ENCODE measurements at places on chromosomes 12 and 14. TPM values are rescaled to one million over a fixed set of nuclear protein-coding genes. Genes with fewer than 3 reads are reported as not detected.

DNA sequence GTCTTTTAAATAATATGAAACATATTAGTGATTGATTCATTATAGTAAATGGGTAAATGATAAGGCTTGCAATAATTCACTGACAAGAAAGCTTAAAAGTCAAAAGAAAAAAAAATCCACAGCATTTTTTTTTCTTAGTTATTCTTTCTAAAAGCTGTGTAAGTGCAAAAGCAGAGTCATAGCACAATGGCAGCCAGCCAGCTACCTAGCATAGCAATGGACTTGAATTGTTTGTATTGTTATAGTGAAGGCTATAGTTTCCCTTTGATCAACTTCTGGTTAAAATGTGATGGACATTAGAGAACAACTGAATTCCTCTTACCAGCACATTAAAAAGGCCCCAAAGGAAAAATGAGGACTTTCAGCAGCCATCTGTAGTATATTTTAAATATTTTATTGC lies 232.1 kb downstream of the NAV3 start:
- DNase-seq, result no peak

- no peak for DNase-seq
Measured at GRCh38 chr14:74763803-74764531, 851 bp downstream of the YLPM1 start.

DNA sequence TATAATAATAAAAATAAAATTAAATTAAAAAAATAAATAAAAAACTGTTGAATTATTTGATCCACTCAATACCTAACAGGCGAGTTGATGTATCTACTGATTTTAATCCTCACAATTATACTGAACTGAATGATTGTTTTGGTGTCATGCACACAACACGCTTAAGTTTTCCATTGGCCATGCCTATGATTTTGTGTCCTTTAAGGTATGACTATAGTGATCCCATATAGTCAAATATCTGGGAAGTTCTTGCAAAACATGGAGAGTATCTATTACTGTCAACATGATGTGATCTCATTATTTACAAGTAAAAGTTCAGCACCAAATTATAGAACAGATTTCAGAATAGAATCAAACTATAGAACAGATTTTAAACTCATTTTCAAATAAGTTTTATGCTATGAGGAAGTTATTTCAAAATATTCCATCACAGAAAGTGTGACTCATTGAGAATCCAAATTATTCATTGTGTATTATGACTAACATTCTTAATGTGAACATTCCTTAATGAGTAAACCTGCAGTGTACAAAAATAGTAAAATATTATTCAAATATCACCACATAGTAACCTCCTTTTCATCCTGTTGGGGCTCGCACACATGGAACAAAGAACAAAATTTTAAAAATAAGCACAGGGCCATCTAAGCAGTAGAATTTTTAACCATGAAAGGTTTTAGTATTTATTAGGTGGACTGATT lies 190.4 kb downstream of the SLC25A21 start:
- no peak for DNase-seq

DNA sequence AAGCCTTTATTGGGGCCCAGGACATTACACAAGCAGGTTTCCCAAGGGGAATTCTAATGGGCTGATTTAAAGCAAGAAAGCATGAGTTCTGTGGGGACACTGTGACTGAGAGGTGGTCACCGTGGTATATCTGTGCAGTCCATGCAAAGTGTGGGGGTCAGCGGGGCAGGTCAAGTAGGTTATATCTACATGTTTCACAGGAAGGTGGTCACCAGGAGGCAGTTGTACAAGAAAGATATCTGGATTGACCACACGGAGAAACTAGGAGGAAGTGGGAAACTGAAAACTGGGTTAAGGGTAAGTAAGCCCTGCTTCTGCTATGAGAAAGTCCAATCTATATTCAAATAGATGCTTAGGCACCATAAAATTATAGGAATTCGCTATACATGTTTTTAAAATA lies 77.8 kb upstream of the CNOT2 start:
- DNase-seq, result no peak

Gene MMP17
- total RNA-seq, result 1.1 TPM

- no peak for DNase-seq
Measured at GRCh38 chr12:45518291-45519235, 210.9 kb upstream of the ARID2 start.

- no peak for DNase-seq
Measured at GRCh38 chr12:132023658-132024057, 73.9 kb downstream of the EP400 start.

Gene LRP6
- total RNA-seq, result 36.3 TPM

DNA sequence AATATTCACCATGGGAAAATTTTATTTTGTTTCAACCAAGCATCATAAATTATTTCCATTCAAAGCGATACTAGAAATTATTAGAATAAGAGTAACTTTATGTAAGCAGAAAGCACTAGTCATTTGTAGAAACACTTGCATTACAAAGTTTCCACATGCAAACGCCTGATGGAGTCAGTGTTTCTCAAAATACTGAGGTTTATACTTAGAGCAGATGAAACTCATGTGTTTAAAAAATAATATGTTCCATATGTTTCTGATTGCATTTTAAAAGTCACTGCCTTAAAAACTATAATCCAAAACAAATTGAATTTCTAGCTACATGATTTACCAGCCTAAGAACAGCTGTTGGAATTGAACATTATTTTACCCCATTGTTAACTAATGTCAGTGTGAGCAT lies 1246.4 kb downstream of the SLC16A7 start:
- DNase-seq, result no peak

Gene SLC4A8
- 0.35 TPM for total RNA-seq

DNA sequence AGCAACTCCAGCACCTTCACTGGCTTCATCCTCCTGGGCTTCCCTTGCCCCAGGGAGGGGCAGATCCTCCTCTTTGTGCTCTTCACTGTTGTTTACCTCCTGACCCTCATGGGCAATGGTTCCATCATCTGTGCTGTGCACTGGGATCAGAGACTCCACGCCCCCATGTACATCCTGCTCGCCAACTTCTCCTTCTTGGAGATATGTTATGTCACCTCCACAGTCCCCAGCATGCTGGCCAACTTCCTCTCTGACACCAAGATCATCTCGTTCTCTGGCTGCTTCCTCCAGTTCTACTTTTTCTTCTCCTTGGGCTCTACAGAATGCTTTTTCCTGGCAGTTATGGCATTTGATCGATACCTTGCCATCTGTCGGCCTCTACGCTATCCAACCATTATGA lies 6.8 kb downstream of the OR11G2 start:
- no peak for DNase-seq

DNA sequence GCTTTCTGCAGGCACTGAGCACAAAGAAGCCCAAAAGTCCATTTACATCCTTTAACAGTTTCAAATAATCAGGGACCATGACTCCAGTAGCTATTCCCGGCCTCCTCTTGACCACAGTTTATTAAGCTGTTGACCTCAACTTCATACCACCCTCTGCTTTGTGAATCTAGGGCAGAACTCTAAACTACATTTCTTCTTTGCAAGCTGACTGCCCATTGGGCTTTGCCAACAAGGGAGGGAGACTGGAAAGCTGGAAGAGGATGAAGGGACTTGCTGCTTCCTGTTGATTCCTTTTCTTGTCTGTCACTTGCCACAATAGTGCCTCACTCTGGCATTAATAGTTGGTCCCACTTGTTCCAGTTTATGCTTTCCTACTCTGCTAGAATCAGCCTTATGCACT lies 2.7 kb downstream of the CGRRF1 start:
- DNase-seq, result no peak

DNA sequence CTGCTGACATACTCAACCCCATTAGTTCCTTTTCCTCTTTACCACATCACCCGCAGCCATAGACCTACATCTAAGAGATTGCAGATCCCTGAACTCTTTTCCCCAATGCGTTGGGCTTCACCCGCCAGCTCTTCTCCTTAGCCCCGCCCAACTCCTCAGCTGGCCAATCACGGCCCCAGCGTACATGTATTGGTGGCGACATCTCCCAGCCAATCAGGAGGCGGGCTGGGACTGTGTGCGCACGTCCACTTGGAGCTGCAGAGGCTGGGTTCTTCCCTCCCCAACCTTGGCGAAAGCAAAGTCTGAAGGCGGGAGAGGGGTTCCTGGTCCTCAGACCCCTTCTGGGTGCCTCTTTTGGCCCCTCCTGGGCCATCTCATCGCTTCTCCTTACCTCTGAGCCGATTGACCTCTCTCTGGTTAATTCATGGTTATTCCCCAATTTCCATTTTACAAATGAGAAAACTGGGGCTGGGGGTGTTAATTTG lies 11.0 kb downstream of the PDE1B start:
- peak; percentile 73 for DNase-seq

DNA sequence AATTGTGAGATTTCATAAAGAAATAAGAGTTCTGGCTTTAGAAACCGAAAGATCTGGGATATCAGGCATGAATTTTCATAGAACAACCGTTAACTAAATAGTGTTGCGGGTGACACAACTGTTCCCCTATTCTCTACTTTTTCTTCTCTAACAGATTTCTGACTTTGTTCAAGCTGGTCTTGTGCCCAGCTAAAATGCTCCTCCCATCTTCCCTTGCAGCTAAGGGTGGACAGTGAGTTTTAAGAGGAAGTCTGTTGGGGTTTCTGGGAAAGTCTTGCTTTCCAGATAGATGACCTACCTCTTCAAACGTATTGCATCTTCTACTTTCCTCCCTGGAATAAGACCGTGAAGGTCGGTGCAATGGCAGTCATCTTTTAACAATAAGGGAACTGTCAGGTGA lies 18.7 kb downstream of the CCDC63 start:
- no peak for DNase-seq

GRCh38 chr14:33477797-33478196 lies 473.1 kb downstream of the EGLN3 start:
- DNase-seq, result no peak

Gene PTPRQ
- total RNA-seq, result 0.30 TPM

DNA sequence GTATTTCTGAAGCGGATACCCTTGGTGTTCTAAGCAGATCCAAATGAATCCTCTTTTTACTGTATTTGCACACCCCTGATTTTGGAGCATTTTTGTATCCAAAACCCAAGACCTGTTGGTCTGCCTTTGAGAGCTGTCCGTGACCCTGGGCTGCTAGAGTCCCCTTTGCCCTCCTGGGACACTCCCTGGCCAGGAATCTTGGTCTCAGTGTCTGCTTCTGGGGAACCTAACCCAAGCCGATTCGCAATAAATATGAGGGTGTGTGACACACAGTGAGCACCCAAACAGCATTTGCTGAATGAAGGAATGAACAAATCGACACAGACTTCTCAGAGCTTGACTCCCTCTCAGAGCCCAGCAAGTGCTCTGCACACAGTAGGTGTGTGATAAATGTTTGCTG lies 92.9 kb downstream of the SCARB1 start:
- no peak for DNase-seq

DNA sequence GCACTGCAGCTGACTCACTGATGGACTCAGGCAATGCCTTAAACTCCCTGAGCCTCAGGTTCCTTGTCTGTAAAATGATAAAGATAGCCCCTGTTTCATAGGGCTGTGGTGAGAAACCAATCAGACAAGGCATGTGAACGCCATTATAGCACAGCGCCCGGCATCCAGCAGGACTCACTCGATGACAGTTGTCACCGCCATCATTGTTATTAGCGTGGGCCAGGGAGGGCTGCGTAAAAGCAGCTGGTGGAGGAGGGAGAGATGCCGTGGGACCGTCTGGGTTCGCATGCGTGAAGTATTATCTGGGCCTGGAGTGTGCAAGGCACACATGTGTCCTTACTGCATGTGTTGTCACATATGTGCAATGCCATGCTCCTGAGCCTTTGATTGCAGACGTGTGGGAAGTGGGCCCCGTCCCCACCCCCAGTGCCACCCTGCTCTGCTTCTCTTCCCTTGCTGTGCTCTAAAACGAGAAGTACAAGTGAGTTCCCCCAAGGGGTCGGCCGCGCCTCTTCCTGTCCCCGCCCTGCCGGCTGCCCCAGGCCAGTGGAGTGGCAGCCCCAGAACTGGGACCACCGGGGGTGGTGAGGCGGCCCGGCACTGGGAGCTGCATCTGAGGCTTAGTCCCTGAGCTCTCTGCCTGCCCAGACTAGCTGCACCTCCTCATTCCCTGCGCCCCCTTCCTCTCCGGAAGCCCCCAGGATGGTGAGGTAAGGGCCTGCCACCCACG lies at the start of gene PTPN6:
Gene PTPN6, plus strand, starts transcription at position 546 of the 730 bp plus-strand sequence. Its CDS starts 157 bp downstream, at position 703.
- no peak for DNase-seq

DNA sequence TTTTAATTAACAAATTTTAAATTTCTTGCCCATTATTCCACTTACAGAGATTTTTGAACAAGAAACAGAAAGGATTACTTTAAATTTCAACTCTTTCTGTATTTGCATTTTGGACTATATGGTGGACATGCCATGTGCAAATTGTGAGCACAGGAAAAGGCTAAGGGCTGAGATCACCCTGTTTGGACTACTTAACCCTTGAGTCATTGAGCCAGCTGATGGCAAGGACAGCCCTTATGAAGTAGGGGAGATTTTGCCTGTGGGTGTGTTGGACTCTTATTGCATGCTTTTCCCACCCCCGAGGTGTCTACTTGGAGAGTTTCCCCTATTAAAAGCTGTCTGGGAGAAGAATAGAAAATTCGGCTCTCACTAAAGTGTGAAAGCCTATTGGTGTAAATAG lies 17.2 kb downstream of the DERA start:
- no peak for DNase-seq

- DNase-seq, result no peak
Measured at GRCh38 chr12:47889040-47889439, 15.8 kb downstream of the VDR start.

- DNase-seq, result no peak
Measured at GRCh38 chr14:100530270-100531072, 56.7 kb downstream of the BEGAIN start.

Gene ITGA7
- 16.9 TPM for total RNA-seq

Gene CRADD
- total RNA-seq, result 27.0 TPM

GRCh38 chr14:36212577-36212976 lies 36.1 kb upstream of the PTCSC3 start:
- DNase-seq, result no peak

Gene AMN
- 56.0 TPM for total RNA-seq

DNA sequence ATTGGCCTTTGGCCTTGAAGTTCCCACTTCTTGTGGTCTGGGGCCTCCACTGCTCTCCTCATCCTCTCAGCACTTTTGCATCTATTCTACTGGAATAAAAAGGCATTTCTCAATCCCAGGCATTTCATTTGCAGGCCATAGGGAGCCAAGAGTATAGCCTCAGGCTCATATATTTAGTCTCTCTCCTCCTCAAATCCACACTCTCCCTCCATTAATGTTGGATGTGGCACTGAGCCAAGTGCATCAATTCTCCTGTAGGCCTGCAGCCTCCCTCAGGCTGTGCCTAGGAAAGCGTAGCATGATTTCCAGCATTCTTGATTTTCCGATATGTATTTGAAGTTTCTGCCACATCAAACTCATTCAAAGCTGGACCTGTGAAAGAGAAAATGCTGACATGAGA lies 211.5 kb upstream of the CPNE8 start:
- DNase-seq, result no peak

- peak; percentile 78 for DNase-seq
Measured at GRCh38 chr12:81077329-81077685, 572 bp upstream of the ACSS3 start.

GRCh38 chr12:24555730-24556129 lies 393.2 kb downstream of the BCAT1 start:
- DNase-seq, result no peak

Gene EFS
- total RNA-seq, result 0.68 TPM

DNA sequence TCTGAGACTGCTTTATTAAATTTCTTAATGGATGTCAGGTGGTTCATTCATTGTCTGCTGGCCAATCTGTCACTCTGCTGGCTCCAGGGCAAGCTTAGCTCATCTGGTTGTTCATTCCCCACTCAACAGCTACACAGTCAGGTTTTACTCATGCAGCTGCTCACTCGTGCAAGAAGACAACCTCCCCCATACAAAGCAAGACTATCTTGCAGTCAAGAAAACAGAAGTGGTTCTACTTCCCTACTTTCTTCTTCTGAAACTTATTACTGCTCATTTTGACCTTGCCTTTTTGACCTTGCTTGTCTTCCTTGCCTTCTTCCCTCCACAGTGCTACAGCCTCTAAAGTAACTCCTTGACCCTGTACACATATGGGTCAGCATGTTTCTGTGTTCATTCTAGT lies 277.9 kb downstream of the SSPN start:
- DNase-seq, result no peak
